Breast epithelium (tissue), 4 donors: ENCODE measurements at places on chromosomes 3 and 15. TPM values are rescaled to one million over a fixed set of nuclear protein-coding genes. Genes with fewer than 3 reads are reported as not detected.

The LNP1 gene
- total RNA-seq = 2.6 TPM

The ECE2 gene
- total RNA-seq = not detected

The CADPS gene
- under 0.01 TPM for total RNA-seq

DNA sequence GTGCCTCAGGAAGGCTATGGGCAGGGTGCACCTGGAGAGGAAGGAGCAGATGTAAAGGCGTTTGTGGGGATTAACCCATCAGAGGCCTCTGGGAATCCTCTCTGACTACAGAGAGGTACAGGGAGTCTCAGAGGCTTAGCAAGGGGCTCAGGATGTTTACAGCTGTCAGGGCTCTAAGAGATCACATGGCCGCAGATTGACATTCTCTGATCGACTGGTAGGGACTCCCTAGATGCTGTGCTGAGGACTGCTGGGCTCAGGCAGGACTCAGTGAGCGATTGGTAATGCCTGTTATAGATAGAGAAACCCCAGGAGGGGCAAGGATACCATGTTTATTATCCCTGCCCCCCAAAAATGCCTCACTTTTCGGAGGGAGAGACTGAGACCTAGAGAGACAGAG is 103.5 kb downstream of the CORO2B start:
- DNase-seq = no peak

DNA sequence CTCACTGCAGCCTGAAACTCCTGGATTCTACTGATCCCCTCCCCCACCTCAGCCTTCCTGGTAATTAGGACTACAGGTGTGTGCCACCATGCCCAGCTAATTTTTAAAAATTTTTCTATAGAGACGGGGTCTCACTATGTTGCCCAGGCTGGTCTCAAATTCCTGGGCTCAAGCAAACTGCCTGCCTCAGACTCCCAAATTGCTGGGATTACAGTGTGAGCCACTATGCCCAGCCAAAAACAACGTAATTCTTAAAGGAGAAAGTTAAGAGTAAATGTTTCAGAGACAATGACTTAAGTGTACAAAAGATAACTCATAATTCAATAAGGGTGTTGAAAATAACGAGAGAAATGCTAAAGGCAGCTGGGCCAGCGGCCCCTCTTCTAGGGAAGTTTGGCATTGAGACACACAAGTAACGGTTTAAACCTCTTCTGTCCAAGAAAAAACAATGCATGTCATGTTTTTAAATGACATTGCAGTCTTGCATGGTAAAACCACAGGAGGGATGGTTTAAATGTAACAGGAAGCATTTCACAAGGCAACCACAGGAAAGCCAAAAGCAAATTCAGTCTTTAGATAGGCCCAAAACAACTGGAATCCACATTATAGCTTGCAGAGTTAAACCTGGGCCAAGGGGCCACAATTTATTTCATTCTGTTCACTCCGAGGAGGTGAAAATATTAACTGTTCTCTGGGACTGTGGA is 5.1 kb downstream of the PROK2 start:
- DNase-seq = no peak

DNA sequence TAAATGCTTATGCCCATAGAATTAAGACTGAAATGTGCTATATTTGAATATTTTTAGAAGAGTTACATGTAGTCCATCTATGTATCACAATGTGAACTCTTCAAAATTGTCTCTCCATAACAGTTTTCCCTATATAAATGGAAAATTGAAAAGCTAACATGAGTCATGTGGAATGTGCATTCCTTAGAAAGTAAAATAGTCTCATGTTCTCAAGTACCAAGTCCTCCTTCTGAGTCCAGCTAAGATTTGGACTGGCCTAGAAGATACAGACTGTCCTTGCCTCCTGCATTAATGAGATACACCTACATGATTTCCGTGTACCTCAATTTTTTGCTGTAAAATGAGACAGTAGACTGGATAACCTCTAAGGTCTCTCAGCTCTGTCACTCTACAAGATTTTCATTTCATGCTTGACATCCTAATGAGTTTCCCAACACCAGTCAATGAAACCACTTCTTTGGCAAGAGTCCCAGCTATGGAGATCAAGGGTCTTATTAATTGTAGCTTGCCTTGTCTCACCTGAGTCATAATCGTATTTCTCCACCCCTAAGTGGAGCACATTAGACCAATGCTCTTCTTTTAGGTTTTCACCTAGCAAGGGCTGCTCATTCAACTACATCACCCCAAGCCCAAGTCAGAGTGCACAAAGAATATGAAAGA is 350.6 kb upstream of the IL12A start:
- no peak for DNase-seq

- no peak for DNase-seq
These were observed 560.5 kb upstream of the ARPP21 start for GRCh38 chr3:35078780-35079179.

DNA sequence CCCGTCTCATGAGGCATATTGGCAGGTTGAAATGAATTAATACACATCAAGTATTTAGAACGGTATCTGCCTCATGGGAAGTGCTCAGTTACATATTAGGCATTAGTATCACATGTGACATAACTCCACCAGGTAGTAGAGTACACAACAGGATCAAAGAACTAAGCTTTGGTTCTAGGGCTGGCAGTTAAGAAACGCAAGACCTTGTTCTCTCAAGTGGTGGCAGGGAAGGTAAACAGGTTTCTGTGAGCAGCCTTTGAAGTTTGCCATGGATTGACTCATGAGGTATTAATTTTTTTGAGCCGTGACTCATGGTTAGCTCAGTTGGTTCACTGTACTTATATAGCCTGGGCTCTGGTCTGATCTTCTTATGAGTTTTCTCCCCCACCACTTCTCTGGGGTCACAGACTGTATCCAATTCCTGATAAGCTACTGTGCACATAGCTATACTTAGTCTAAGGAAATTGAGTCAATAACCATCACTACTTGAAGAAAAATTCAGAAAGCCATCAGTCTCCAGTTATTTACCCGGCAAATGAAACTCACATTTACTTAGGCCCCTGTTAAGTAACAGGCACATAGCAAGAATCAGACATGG is 155.6 kb upstream of the STT3B start:
- DNase-seq = no peak

DNA sequence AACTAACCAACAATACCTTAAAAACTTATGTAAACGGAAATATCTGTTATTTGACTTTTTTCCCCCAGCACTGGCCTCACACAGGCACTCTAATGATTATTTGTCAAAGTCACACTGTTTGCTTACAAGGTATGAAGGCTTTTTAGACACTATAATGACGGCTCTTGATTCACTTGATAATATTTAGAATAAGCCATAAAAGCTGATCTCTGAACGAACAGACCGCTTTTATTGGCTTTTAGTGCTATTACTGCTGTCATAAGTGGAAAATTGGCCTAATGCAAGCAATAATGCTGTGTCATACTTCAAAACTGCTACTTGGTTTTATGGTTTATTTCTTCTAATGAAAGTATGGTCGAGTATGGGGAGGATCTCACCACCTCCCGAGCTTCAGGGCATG is 35.1 kb downstream of the MDFIC2 start:
- DNase-seq = no peak

DNA sequence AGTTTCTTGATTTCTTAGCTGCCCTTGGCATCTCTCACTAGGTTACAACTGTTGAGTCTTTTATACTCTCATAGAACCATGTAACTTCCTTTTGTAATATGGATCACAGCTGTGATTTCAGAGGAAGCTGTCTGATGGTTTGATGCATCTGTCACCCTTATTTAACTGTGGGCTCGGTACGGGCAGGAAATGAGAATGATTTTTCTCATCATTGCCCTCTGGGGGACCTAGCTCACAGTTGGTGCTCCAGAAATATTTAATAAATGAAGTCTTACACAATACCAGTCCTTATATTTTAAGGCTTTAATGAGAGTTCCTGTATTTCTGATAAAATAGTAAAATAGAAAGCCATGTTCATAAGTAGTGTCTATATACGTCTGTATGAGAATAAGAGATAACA is 151.2 kb downstream of the EBLN2 start:
- no peak for DNase-seq

- no peak for DNase-seq
These were observed 69.4 kb upstream of the LIPC start for GRCh38 chr15:58362262-58362922.

DNA sequence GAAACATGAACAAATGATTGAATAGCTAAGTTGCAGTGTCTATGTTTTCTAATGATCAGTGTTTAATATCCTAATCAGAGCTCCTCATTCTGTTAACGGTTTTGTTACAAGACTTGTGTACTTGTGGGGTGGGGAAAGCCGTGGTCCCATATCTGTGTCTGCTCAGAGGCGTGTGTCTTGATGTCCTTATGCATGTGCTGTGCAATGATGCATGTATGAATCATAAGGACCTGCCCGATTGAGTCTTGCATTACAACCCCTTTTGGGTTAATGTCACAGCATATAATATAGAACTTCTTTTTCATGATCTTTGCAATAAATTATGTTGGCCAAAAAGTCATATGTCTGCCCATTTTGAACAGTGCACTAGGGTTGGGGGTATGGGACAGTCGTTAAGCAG is 233.4 kb downstream of the ITPR1 start:
- DNase-seq = no peak

DNA sequence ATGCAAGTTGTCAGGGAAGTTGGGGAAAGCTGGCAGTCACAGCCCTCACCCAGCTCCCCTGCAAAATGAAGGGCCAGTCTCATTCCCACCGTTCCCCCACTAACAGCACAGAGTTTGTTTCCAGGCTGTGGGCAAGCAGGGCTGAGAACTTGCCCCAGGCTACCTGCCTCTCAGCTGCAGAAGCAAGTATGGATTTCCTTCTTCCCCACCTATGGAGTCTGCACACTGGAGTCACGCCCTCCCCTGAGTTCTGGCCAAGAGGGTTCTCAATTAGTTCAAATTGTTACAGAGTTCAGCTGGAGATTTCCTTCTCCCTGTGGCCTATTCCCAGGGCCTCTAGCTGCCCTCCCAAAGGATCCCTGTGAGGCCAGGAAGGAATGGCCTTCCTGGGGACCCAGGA is 90.1 kb upstream of the ATP11B start:
- no peak for DNase-seq
